ENCODE measurements at places on chromosomes 3 and 15.

DNA sequence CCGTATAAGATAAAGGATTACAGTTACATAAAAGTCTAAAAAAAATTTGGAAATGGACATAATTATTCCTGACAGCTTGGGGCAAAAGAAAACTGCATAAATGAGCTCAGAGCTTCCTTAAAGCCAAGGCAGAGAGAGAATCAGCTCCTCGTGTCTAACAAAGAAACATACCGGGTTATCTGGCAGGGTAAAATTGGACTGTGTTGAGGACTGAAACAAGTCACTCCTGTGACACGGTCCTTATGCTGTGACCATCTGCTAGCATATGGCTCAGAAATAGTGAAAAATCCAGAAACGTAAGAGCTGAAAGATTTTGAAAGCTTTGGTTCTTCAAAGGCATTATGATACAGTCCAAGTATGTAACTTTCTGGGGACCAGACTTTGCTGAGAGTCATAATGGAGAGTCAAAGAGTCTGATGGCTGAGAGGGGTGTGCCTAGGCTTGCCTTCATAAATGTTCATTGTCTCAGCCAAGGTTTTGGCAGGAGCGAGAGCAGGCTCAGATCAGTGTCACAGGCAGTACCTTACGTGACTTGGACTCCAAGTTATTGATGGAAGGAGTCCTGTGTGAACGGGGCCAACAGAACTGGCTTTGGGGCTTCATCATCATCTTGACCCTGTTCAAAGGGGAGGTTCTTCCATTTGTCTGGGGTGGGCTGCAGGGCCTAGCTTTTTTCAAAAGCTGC, 12.5 kb downstream of the MAP6D1 start:
- DNase-seq: no peak

GRCh38 chr3:130939753-130940152, 45.9 kb downstream of the ATP2C1 start:
- no peak for DNase-seq

- DNase-seq: no peak
These were observed 8.4 kb upstream of the SLCO2A1 start for GRCh38 chr3:134038071-134038491.

GRCh38 chr3:120526011-120526870, 69.9 kb upstream of the NDUFB4 start:
- no peak for DNase-seq

DNA sequence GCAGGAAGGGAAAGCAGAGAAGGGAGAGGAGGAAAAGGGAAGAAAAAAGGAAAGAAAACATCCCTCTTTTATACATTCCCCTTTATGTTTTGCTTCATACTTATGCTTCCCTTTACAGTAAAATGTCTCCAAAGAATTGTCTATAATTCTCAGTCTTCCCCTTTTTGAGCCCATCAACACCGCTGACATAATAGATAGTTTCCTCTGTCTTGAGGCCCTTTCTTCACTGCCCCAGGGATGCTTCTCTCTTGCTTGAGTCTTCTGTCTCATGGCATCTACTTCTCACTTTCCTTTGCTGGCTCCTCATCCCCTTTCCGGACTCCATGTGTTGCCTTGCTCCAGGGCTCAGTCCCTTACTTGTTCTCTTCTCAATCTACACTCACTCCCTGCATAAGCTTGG, 99.7 kb upstream of the DAZL start:
- no peak for DNase-seq

- no peak for DNase-seq
These were observed 1.4 kb downstream of the RPSA start for GRCh38 chr3:39407773-39408492.

- DNase-seq: no peak
These were observed 90.0 kb upstream of the ADPGK start for GRCh38 chr15:72873379-72874233.

DNA sequence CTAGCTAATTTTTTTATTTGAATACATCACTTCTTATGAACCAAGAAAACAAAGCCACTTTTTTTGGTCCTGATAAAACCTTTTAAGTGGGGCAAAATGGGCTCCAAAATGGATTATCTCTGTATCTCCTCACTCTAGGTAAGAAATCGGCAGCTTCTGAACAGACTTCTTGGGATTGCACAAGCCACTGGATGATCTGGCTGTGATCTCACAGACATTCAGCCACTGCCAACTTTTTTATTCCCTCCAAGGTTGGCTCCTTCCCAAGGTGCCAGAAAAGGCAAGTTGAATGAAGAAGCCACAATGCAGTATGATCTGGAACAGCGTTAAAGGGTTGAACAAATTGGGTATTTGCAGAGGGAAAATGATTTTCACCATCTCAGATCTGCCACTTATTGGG, 73.2 kb downstream of the PRICKLE2 start:
- no peak for DNase-seq

DNA sequence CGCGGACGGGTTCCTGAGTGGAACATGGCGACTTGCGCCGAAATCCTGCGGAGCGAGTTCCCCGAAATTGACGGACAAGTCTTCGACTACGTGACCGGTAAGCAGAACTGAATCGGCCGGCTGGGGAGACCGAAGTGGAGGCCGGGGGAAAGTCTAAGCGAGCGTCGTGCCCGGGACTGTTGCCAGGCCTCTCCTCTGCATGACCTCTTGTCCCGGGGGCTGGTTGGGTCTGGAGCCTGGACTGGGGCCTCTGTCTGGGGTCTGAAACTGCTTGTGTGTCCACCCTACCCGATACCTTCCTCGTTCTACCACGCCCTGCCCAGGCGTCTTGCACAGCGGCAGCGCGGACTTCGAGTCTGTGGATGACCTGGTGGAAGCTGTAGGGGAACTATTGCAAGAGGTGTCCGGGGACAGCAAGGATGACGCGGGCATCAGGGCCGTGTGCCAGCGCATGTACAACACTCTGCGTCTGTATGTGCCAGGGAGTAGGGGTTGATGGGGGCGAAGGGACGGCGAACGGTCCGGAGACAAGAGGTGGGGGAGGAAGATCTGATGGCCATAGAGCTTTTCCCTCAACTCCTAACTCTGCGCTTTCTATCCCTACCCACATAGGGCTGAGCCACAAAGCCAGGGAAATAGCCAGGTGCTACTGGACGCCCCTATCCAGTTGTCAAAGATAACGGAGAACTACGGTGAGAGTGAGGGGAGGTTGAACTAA, at the start of gene ABCF3:
ABCF3 (plus strand) TSS at position 16 of the 718 bp plus-strand sequence; CDS start at position 25, 9 bp downstream.
- DNase-seq: no peak

Data from non-pigmented ciliary epithelial cell (primary cell).